Mesenchymal stem cell (in vitro differentiated cells and primary cell): ENCODE measurements at places on chromosomes 5 and 9.

GRCh38 chr9:90107726-90108655 is 503.2 kb downstream of the GADD45G start:
- peak; percentile 58 for DNase-seq

DNA sequence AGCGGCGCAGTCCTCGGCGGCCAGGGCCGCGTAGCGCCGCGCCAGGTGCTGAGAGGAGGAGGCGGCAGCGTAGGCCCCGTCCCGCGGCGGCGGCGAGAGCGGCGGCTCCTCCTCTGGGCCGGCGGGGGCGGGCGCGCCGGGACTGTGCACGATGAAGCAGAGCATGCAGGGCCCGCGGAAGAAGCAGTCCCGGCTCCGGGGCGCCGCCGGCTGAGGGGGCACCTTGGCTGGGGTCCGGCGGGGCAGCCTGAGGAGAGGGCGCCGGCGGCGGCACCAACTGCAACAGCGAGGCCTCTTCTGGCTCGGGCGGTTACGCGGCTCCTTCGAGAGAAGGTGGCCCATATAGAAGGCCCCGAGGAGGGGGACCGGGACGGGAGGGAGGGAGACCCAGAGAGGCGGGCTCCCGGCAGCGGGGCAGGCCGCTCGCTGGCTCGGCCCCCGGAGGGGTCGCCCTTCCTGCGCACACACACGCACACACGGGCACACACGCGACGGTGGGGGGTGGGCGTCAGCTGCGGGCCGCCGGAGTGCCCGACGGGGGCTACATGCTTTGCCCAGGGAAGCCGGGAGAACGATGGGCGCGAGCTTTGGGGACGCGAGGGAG is 446 bp downstream of the FBXL17 start:
- DNase-seq = peak; percentile 70

GRCh38 chr5:151469386-151469785 is 22.0 kb downstream of the SLC36A1 start:
- DNase-seq = no peak

DNA sequence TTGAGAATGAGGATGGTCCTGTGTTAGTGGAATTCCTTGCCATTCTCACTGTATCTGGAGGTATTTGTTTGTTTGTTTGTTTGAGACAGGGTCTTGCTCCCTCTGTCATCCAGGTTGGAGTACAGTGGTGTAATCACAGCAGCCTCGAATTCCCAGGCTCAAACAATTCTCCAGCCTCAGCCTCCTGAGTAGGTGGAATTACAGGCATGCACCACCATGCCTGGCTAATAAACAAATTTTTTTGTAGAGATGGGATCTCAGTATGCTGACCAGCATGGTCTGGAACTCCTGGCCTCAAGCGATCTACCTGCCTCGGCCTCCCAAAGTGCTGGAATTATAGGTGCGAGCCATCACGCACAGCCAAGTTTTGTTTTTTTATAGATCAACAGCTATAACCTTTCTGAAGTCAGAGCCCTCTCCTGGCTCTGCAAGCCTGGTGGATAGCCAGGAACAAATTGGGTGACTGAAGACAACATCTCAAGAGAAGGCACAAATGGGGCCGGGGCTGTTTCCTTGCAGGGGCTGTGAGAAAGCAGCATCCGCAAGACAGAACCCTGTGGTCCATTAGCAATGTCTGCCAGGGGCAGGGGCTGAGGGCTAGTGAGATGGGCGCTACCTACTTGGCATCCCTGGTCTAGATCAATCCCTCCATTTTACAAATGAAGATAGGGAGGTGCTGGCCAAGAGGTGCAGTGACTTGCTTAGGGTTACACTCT is 18.8 kb downstream of the SH3PXD2B start:
- DNase-seq = no peak

DNA sequence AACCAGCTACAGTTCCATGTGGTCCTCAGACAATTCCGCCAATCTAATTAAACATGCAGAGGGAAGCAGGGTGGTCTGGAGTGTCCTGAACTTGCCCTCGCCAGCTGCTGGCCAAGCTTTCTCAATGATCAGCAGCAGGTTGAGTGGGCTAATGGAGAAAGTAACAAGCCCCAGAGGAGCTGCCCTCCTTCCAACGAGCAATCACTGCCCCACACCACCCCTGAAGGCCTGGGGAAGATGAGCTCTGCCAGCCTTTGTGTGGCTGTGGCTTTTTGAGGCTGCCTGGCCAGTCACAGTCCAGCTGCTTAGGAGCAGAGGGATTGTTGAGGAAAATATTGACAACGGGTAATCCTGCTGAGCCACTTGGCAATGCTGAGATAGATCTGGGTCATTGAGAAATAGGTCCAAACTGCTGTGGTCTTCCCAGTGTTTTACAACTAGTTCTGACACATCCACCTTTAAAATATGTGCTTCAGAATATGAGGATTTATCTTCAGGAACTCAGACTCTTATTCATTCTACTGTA is 107.3 kb downstream of the CD180 start:
- DNase-seq = peak; percentile 50
